Stimulated activated CD4-positive, alpha-beta T cell treated with anti-CD3 and anti-CD28 coated beads, Interleukin-15, amount 100 ng/mL, for 1 hour (primary cell): ENCODE measurements at places on chromosomes 12 and 14.

DNA sequence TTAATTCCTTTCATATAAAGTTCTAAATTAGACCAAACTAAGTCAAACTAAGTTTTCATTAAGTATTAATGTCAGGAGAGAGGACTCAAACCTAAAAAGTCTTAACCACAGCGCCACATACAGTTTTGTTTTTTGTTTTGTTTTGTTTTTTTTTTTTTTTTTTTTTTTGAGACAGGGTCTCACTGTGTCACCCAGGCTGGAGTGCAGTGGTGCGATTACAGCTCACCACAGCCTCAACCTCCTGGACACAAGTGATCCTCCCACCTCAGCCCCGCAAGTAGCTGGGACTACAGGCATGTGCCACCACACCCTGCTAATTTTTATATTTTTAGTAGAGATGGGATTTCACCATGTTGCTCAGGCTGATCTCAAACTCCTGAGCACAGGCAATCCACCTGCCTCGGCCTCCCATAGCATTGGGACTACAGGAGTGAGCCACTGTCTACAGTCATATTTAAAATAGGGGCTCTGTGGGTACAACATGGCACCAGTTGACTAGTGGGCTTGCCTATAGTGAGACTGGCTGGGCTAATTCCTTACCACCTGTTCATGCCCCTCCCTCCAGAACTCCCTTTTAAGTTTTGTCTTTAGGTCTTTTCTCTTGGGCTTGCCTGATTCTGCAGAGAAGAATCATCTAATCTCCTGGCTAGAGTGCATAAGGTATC lies 110.2 kb downstream of the PPP2R5E start:
- DNase-seq: no peak

- no peak for DNase-seq
Measured at GRCh38 chr12:50765095-50765911, 1.4 kb downstream of the ATF1 start.

- no peak for DNase-seq
Measured at GRCh38 chr12:26402648-26403047, 207.3 kb downstream of the SSPN start.

- no peak for DNase-seq
Measured at GRCh38 chr14:36067428-36068187, 108.9 kb downstream of the PTCSC3 start.

GRCh38 chr12:107129315-107129930 lies 36.1 kb upstream of the CRY1 start:
- no peak for DNase-seq

GRCh38 chr12:25041006-25041741 lies 92.3 kb upstream of the BCAT1 start:
- no peak for DNase-seq

DNA sequence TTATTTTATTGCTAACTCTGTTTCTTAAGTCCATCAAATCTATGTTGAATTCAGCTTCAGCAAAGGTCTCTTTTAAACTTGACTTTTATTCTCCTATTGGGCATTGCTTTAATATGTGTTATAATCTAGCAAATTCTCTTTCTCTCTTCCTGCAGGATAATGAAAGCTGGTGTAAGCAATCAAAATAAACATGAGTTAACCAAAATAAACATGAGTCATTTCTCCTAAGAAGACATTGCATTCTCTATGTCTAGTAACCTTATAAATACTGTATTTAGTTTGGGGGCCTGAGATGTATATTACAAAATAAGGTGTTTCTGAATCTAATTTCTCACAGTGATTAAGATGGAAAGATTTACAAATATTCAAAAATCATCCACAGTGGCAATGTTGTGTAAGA lies 739.1 kb upstream of the ATXN7L3B start:
- no peak for DNase-seq

DNA sequence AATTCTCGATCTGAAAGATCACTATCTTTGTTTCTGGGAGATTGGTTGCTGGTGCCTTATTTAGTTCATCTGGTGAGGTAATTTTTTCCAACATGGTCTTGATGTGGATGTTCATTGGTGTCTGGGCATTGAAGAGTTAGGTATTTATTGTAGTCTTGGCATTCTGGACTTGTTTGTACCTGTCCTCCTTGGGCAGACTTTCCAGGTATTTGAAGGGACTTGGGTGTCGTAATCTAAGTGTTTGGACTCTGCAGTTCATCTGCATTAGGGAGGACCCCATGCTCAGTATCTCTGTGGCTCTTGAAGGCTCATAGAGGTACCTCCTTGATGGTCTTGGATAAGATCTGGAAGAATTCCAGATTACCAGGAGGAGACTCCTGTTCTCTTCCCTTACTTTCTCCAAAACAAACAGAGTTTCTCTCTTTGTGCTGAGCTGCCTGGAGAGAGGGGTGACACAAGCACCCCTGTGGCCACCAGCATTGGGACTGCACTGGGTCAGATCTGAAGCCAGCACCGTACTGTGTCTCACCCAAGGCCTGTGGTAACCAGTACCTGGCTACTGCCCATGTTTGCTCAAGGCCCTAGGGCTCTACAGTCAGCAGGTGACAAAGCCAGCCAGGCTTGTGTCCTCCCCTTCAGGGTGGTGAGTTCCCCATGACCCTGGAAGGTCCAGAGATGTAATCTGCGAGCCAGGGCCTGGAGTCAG lies 5.3 kb downstream of the A2ML1 start:
- no peak for DNase-seq

DNA sequence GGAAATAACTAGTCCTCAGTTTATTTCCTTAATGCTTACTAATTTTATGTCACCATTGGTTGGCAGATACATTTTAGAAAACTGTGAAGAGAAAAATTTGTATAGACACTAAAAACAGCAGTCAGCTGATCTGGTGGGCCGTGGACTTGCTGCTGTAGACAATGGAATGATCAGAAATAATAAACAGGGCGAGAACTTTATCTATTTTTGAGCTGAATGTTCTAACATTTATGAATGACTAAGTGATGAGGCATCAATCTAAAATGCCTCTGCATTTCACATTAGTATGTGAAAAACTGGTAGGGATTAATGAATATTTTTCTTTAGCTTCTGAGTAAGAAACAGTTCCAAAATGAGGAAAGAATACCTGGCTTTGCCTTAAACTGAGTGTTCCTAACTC lies 24.8 kb upstream of the PKP2 start:
- DNase-seq: no peak

DNA sequence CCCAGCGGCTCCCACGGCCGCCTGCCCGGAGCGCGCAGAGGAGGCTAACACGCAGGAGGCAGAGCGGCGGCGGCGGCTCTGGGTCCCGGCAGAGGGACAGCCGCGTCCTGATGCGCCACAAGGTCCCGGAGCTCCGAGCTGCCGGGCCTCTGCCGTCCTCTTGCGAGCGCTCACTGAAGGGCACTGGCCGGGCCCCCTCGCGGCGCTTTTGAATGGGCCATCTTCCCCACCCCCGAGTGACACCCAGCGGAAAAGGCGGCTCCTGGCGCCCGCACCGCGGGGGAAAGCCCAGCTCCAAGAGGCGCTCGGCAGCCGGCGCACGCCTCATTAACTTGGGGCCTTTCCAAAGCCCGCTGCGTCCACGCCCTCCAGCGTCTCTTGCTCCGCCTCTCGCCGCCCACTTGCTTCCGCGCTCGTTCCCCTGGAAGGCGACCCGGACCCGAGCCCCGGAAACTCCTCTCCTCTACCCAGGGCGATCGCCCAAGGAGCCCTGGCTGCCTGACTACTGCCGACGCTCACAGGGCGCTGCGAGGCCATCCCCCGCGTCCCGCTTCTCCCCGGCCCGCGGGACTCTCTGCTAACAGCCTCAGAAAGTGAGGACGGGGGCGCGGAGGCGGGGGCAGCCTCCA lies at the start of gene PHLDA1:
TSS of gene PHLDA1 (minus strand) at position 363 of the 629 bp plus-strand sequence.
- DNase-seq: peak; percentile 92

DNA sequence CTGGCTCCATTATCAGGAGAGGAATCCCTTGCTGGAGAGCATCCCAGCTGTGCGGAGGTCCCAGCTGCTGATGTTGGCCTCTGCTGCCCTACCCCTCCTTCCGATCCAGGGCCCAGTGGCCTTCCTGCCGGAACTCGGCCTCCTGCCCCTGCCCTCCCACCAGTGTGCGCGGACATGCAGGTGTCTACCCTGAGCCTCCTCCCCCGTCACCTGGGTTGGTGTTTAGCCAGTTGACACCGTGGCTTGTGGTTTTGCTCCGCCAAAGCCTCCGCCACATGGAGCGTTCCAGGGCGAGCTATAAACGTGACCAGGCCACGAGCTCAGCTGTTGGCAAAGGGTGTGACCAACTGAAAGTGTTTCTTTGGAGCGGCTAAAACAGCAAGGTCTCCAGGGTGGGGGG lies 1104.3 kb downstream of the BCL11B start:
- no peak for DNase-seq

DNA sequence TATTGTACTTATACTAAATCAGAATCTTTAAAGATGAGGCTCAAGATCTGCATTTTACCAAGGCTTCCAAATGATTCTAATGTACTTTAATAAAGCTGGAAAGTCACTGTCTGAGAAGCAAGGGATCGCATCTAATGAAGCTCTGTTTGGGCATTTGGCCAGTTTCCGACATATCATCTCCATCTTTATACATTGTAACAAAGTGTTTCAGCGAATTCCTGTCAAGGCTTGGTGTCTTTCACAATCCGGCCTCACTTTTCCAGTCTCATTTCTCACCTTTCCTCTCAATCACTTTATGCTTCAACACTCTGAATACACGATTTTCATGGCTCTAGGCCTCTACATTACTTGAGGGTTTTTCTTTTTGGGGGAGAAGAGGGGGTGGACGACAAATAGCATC lies 27.5 kb upstream of the INSM2 start:
- DNase-seq: no peak

- DNase-seq: no peak
Measured at GRCh38 chr14:87066221-87066817, 926.7 kb downstream of the GALC start.
